ENCODE measurements at places on chromosomes 7 and 10.

DNA sequence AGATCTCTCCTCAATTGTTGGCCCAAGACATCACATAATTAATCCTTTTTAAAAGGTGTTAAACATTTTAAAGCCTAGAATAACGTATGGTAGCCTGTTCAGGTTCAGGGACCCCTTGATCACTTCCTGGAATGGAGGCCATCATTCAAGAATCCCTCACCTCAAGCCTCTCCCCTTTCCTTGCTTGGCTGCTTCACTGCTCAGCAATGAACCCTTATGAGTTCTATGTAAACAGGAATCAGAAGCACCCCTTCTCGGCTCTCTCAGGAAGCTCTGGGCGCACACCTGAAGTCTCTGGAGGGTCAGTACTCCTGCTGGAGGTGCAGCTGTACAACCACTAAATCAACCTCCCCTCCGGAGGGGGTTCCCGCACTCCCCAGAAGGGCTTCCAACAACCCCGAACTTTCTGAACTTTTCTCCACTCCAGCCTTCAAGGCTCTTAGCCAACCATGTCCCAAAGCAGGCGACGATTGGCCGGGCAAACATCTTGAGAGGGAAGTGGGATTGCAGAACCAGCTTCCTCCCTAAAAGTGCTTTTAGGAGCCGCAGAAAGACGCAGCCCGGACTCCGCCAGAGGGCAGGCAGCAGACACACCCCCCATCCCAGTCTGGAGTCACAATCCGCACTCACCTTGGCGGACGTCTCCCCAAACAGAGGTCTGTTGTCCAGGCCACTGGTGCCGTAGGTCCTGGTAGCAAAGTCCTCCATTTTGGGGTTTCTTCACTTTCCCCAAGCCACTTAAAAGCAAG, 562 bp downstream of the TMEM243 start:
- no peak for DNase-seq

GRCh38 chr7:80324032-80324431, 187.8 kb downstream of the GNAT3 start:
- DNase-seq, result no peak

GRCh38 chr10:525565-526315, 163.7 kb downstream of the DIP2C start:
- no peak for DNase-seq

DNA sequence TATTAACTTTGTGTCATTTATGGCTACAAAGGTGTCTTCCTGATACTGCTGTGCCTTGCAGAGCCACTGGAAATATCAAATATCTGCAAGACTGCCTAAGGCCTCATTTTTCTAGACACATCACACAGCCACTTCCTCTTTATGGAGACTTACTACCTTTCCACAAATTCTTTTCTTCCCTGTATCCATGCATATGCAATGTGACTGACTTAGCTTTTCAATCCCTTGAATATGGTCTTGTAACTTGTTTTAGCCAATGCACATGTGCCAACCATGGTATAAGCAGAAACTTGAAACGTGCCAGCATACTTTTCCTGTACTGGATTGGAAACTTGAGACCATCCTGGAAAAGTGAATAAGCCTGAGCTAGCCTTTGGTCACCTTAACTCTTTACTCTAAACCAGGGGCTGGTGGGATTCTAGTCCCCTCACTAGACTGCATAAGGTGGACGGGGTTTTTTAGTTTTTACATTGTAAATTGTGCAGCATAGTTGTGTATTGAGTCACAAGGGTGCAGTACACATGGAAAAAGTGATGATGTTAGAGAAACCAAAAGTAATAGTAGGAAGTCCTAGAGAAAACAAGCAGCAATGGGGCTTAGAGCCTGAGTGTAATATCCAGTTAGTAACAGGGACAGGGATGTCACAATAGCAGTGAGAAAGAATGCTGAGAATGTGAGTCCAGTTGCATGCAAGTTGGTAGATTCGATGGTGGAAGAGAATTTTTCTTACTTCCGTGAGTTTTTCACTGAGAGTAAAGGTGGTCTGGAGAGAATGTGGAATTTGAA, 879.5 kb downstream of the SORCS1 start:
- no peak for DNase-seq

- no peak for DNase-seq
These were observed 758.6 kb upstream of the KCND2 start for GRCh38 chr7:119514326-119514725.
